T-helper 17 cell (primary cell): ENCODE measurements at places on chromosomes 3 and 15.

- DNase-seq, result no peak
Measured at GRCh38 chr3:194860725-194861124, 175.0 kb downstream of the FAM43A start.

GRCh38 chr15:101107101-101107500 is 144.7 kb downstream of the CHSY1 start:
- no peak for DNase-seq

GRCh38 chr3:32467333-32468070 is 35.1 kb downstream of the CMTM6 start:
- DNase-seq, result peak; percentile 83

DNA sequence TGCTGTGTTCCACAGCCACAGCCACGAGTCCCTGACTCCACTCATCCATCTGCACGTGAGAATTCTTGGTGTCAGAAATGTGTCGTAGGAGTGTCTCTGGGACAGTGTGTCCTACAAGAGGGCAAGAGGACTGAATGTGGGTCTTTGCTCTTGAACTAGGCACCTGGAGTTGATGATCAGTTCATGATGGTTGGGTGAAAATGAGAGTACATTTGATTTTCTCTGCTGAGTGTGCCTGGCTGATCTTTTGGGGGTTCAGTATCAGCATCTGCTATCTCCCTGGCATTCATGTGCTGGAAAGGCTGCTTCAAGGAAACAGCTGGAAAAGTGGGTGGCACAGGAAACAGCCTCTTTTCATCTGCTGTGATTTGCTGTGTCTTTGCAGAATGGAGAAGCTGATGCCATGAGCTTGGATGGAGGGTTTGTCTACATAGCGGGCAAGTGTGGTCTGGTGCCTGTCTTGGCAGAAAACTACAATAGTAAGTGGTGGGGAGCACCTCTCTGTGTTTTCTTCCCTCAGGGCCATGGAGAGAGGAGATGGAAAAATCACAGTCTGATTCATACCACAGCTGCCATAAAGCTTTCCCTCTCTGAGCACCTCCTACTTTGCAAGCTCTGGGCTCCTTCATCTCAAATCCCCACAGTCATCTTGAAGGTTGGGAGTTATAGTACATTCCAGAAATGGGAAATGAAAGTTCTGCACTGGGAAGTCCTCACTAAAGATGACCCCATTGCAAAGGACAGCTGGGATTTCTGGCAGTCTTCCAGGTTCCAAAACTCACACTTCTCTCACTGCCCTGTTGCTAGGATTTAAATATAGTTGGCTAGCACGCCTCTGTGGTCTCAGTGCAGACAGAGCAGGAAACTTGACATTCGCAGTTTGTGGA is 17.8 kb downstream of the TF start:
- DNase-seq, result no peak

GRCh38 chr3:177615015-177615414 is 417.7 kb upstream of the TBL1XR1 start:
- no peak for DNase-seq

DNA sequence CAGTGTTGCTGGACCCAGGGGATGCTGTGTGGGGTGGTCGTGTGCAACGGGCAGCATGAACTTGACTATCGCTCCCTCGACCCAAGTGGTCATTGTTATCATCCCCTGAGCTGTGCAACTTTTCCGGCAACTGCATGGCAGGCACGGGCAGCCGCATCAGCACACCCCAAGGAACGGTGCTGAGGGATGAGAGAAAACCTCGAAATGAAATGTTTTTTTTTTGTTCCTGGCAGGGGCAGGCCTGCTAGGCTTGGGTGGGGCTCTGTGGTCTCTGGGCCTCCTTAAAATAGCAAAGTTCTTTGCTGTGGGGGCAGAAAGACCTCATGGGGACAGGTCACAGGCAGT is 51.4 kb downstream of the CORO2B start:
- no peak for DNase-seq

DNA sequence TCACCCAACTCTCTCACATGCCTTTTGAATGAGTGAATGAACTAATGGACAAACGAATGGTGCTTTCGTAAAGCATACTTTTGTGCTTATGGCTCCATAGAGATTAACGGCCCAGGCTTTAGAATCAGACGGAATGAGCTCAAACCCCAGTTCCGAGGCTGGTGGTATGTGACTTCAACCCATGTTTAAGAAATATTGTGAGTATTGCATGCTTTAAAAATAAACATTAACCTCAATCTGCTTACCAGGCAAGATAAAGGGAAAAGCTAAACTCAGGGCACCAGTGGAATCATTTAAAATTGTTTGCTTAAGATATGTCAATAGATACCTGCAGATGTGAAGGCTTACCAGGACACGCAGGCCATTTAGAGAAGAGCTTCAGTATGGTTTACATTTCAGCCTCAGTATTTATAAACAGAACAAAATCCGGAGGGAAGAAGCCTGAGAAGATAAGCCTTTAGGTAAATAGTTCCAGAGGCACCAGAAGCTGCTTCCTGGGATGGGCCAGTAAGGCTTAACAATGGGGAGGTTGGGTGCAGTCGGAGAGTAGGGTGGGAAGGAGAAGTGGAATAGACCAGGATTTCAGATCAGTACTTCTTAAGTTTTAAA is 186.4 kb downstream of the ADAMTS9 start:
- no peak for DNase-seq

DNA sequence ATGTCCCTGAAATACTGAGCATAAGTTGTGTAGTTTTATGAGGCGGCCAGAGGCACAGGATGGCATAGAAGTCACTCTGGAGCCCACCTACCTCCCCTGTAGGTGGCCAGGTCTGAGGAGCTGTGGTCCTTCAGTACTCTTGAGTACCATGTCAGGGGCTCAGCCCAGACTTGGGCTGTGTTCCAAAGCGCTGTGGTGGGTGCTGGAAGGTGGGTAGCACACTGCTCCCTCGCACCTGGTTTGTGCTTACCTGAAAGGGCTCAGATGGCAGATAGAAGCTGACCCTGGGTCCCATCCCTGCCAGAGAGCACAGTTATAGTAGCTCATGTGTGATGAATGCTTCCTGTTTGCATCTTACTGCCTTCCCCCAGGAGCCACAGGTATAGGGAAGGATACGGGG is 15.5 kb downstream of the NISCH start:
- no peak for DNase-seq

GRCh38 chr3:65079560-65079959 is 391.8 kb upstream of the ADAMTS9 start:
- DNase-seq, result no peak

DNA sequence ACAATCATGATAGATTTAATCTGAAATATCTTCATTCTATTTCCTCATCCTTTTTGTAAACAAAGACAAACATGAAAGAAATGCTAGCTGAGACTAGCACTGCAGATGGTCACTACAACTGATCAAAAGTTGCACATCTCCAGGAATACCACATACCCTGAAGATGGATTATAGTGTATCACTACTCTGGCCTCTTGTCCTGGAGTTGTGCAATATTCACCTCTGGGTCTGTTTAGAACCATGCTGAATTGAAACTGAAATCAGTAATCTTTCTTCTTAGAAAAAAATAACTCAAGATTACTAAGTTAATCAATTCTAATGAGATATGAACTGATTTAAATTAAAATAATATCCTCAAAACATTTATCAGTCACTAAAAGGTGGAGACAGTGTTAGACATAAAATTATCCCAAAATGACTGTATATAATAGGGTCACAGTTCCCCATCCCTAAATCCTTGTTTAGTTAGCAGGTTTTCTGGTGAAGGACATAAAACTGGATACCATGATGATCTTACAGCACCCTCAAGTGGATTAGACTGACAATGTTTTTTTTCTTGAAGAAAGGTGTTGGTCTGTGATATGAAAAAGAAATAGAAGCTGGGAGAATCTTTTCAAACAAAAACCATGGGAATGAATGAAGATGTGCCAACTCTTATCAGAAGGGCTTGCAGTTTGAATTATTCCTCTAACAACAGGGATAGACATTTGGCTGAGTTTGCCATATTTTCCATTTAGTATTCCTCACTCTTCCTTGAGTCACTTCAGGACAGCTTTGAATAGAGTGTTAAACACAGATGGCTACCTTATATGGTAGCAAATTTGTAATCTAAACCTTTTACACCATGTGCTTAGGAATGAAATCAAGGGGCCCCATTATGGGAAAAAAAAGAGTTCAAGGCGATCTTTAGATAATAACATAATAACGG is 7.1 kb upstream of the TTC14 start:
- no peak for DNase-seq

- no peak for DNase-seq
Measured at GRCh38 chr3:194346621-194347020, 4.5 kb downstream of the CPN2 start.

DNA sequence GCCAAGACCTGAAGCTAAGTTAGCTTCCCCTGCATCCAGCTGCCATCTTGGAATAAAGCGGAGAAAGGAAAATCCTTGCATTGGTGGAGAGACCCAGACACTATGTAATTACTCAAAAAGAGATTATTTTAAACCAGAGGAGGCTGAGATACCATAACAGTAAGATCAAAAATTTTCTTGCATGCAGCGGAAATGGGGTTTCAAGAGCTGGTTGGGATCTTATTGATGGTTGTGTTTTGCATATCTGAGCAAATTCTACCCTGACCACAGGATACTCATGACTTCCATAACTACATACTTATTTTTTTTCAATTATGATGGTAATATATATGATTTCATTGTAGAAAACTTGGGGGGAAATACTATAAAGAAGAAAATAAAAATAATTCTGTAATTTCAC is 17.5 kb downstream of the TMEM158 start:
- DNase-seq, result no peak

GRCh38 chr3:43238801-43239200 is 47.5 kb upstream of the SNRK start:
- DNase-seq, result no peak

GRCh38 chr3:28916713-28917499 is 364.0 kb upstream of the RBMS3 start:
- no peak for DNase-seq

- no peak for DNase-seq
Measured at GRCh38 chr3:41208507-41209220, 9.4 kb downstream of the CTNNB1 start.

- DNase-seq, result no peak
Measured at GRCh38 chr3:105394177-105394576, 27.5 kb downstream of the ALCAM start.

- DNase-seq, result no peak
Measured at GRCh38 chr15:40829115-40829514, 607 bp upstream of the PPP1R14D start.

DNA sequence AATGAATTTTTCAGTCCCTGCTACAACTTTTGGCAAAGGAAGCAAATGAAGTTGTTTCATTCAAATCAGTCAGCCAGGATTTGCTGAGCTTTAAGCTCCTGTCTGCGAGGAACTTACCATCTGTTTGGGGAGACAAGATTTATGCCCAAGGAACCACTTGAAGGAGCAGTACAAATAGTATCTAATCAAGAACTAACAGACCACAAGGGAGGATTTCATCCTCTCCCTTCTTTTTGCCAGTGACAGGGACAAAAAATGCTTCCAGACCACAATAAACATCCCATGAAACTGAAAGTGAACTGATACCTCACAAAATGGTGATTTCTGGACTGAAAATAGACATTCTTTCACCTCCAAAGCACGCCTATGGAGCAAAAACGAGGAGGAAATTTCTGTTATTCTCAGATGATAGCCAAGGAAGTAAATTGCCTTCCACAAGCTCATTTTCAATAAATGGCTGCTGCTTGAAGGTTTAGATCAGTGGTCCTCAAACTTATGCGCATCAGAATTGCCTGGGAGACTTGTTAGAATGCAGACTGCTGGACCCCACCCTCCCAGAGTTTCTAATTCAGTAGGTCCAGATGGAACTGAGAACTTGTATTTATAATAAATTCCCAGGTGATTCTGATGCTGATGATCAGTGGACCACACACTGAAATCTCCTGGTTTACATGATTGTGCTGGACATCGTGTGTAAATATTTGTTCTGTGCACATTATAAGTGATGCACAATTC is 202.4 kb upstream of the GADL1 start:
- DNase-seq, result no peak

GRCh38 chr3:69178838-69179739 is 56.7 kb upstream of the LMOD3 start:
- DNase-seq, result no peak

- no peak for DNase-seq
Measured at GRCh38 chr3:107854733-107855132, 236.1 kb downstream of the CD47 start.

GRCh38 chr3:71629289-71629688 is 45.8 kb upstream of the FOXP1 start:
- no peak for DNase-seq

DNA sequence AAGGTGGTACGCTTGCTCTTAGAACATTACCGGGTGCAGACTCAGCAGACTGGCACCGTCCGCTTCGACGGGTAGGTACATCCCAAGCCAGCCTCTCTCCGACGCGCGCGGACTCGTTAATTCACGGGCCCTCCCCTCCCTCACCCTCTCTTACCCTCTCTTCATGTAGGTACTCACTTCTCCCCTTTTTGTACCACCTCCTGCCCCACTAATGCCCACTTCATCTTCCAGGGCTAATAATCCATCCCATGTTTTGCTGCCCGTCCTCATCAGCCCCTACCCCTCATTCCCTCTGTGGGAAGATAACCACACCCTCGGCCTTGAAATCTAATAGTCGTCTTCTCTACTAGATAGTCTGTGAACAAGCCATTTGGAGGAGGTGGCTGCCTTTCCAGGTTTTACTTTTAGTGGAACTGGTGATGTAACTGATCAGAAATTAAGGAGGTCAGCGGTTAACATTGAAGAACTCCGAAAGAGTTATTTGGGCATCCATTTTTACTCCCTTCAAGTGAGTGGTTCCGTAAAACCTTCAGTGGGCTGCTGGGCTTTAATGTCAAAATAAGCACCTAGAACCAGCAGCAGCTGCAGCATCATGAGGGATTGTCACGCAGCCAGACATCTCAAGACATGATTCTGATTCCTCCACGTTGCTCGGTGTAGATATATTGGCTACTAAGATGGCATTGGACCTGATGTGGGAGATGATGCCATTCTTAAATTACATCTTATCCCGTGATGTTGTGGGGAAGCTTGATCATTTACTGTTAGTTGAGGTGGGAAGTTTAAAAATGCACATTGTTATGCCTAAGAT is 1.3 kb downstream of the FEM1B start:
- no peak for DNase-seq

DNA sequence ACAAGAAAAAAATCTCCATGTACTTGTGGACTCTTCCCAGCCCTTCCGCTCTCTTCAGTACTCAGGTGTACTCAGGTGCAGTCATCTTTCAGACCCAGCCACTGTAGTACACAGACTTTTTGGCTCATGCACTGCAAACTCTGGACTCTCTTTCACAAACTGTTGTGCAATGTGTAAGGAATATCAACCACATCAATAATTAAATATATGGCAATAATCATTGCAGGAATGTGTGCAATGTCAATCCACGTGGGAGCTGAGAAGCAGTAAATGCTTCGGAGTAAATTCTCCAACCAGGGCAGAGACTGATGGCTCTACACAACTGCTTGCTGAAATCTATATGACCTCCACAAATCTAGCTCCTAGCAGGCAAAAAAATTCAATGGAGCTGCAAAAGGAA is 287.3 kb upstream of the COL8A1 start:
- no peak for DNase-seq

DNA sequence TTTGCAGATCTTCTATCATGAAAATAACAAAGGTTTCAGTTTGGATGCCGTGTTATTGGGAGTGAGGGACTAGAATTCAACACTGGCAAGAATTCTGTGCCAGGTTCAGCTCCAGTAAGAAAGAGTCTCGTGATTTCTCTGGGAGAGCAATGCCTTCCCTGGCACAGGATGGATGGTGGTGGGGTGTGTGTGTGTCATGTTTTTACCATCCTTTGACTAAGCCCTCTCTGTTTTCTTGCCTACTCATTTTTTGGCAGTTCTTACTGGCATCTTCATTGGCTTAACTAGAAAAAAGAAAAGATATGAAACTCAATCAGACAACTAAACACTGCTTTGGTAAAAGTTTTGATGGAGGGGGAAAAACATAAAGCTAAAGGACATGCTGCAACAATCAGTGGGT is 86.6 kb downstream of the FMN1 start:
- no peak for DNase-seq
